ENCODE measurements at places on chromosomes 13 and 19.

GRCh38 chr13:33352526-33352925, 67.0 kb upstream of the STARD13 start:
- DNase-seq: no peak

GRCh38 chr13:99199541-99200431, 868 bp upstream of the UBAC2 start:
- DNase-seq: no peak

- no peak for DNase-seq
Observed at GRCh38 chr13:98912846-98913245, 65.0 kb downstream of the DOCK9 start.

DNA sequence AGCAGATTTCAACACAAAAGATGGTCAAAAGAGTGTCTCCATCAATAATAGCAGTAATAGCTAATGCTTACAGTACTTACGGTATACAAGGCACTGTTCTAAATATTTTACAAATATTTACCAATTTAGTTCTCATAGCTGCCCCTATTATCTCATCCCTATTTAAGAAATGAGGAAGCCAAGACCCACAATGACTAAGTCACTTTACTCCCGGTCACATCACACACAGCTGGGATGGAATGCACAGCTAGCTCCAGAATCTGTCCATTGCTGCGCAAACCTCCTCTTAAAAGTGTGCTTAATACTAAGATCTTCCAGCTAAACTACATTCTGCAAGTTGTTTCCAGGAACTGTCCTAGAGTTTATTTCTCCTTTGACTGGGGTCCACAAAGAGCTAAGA, 63.4 kb downstream of the RAP2A start:
- DNase-seq: no peak

DNA sequence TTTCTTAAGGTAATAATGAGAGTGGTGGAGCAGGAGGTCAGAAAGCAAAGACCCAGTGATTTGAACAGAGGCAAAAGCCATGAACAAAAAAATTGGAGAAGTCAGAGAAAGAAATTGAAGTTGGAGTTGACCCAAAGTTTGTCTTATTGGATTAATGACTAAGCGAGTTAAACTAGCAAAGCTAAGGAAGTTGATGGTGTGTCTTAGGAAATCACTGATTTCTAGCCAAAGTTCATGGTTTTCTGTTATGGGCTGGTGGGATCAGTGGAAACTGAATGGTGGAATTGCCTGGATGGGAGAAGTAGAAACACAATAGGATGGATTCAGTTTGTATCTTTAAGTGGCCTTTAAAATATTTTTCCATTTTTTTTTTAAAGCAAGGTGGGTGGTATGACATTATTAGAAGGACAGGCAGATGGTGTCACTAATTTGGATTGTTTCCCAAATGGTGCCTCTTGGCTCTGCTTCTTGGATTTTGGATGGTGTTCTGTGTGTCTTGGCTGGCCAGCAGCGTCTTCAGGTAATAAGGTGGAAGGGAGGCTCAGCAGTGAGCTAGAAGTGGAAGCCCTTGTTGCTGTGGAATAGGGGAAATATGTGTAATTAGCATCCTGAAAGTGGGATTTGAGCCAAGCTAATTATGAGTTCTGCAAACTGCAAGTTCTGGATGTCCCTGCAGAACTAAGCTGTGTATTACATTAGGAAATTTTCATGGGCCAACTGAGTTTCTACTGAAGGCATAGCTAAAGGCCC, 302.9 kb downstream of the LMO7 start:
- DNase-seq: no peak

DNA sequence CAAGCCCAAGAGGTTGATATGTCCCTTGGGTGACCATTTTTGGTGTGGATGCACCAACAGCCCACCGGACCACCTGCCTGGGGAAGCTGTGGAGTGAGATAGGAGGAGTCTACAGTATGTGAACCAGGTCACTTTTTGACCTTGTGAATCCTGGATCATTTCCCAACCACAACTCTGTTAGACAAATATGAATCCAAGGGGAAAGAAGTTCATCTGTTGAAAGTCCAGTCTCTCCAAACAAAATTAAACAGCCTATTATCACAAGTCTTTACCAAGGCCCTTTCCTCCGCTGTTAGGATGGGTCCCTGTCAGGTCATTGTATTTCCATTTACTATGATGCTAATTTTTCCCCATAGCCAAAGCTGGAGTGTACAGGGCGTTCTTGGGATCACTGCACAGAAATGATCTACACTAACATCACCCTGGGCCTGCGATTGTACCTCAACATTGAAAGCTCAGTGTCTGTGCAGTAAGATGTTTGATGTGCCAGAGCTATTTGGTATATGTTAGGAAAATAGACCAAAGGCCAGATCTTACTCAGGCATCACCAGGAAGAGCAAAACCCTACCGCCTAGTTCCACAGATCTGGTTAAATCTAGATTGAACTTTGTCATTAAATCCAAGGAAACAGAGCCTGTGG, 117.1 kb downstream of the STARD13 start:
- DNase-seq: no peak

GRCh38 chr13:21319869-21320641, 139.0 kb downstream of the ZDHHC20 start:
- no peak for DNase-seq

GRCh38 chr13:112768795-112769481, 79.1 kb downstream of the ATP11A start:
- DNase-seq: no peak

GRCh38 chr19:5774921-5775320, 9.6 kb downstream of the PRR22 start:
- DNase-seq: no peak
